ENCODE measurements at places on chromosomes 7 and 10.

DNA sequence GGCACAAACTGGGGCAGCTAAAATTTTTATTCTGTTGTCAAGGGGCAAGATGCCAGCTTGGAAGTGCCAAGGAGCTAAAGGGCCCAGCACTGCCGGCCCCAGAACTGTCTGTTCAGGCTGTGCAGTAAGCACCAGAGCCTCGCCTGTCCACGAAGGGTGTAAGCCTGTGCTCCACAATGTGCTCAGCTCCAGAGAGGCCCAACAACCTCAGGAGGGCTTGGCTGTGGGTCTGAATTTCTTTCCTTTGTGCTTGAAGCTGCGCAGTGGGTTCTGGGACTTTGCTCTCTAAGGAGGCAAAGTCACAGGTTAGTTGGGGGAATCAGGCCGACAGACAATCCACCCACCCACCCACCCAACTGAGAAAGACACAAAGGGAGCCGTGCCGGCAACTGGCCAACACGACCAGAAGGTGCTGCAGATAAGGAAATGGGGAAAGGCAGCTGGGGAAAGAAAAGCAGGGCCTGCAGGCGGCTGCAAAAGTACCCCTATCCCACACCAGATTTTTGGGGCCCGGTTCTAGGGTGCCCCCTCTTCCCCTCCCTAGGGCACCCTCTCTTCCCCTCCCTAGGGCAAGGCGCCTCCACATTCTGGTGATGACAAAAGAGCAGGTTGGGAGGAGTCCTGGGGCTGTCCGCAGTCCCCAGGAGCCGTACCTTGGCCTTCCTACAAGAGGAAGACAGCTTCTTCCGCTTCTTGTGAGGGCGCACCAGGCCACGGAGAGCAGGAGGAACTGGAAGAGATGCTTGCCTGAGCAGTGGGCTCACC, 7.7 kb downstream of the DDX56 start:
- no peak for DNase-seq

DNA sequence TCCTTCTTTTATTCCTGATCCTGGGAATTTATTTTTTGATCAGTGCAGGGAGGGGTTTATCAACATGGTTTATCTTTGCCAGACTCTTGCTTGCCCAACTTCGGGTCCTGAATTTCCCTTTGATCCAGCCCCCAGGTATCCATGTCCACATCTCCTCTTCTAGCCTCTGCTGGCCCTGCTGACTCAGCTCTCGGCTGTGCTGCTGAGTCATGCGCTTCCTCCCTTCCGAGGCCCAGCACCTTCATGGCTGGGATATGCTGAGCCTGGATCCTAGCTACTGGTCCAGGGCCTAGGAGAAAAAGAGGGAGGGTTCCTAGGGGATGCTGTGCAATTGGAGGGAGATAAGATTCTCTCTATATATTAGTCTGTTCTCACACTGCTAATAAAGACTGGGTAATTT, 380.7 kb upstream of the SHH start:
- DNase-seq: no peak

GRCh38 chr10:111933937-111934336, 249.6 kb downstream of the GPAM start:
- no peak for DNase-seq

DNA sequence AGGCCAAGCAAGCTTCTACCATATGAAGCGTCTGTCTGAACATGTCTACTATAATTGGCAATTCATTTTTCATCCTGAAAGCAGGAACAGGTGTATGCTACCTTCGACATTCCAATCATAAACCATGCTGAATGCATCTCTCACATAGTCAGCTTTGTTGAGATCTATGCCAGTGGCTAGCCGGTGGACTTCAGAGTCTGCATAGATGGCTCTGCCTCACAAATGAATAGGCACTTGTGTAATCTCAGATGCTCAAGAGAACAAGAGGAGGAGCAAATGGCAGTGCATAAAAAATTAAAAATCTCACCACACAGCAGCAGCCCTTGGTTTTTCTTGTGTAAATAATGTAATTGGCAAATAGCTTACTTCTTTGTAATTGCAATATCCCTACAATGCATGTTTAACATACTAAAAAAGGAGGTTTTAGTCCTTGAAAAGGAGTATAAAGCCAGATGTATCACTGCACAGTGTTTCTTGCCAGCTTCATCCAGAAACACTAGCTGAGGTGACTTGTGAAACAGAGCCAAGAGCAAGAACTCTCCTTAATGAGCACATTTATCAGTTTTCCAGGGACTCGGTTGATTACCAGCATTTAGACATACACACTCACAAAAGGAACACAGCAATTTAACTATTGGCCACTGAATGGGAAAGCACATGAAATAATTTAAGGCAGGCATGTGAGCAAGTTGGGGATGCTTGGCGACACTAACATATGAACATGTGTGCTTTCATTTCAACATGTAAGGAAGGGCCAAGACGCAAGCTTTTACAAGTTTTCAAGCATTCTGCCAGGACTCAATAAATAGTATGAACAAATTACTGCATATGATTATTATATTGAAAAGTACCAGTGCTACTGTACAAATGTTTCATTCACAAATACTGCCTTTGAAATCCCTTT, 249.9 kb upstream of the PLXNA4 start:
- DNase-seq: no peak

DNA sequence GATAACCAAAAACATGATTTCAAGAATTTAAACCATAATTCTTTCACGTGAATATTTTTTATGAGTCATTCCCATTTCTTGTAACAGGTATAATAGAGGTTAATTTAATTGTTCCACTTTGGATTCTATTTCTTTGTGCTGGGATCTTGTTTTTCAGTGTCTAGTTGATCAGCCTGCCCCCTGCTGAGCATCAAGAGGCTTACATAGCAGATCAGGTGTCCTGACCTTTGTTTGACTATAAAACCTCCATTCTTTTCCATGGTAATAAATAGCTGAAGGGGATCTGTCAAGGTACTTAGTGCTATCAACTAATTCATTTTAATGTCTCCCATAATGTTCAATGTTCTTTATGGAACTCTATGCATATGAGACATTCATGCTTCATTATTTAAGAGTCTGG, 4.9 kb downstream of the COL17A1 start:
- DNase-seq: no peak
